ENCODE measurements at places on chromosomes 7 and 10.

- no peak for DNase-seq
These were observed 290.9 kb upstream of the NFE2L3 start for GRCh38 chr7:25861164-25861496.

DNA sequence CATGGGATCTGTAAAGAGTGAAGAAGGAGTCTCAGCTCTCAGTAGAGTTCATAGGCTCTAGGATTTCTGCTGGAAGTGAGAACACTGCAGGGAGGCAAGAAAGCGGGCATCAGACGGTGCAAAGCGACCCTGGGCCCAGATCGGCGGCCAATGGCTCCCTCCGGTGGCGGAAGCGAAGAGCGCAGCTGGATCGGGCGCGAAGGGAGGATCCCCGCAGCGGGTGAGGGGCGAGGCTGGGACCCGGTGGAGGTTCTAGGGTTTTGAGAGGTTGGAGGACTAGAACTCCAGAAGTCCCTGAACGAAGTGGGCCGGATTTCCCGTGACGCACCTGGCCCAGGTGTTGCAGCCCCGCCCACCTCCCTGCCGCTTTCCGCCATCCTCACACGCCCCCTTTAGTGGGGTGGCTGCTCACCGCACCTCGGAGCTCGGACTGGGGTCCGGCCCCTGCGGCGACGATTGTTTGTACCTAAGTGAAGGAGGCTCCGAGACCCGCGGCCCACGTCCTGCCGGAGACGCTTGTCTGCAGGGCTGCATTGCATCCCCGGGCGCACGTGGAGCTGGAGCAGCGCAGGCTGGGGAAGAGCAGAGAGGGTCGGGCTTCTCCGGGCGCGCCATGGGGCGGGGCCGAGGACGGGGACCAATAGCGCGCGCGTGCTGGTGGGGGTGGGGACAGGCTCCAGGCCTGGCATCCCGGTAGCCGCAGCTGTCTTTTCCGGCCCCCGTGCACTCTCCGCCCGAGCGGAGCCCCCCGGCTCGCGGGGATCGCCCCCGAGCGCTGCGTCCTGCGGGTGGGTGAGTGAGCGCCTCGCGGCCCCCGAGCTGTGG, at the start of gene SLC12A9:
Gene SLC12A9 (plus strand): TSS at position 666 of the 825 bp plus-strand sequence. CDS start 1,485 bp downstream, outside the sequence.
- peak; percentile 89 for DNase-seq

- DNase-seq: no peak
These were observed 16.7 kb downstream of the P4HA1 start for GRCh38 chr10:73079779-73080541.

GRCh38 chr10:78867555-78867939, 201.2 kb upstream of the ZMIZ1 start:
- no peak for DNase-seq

- peak; percentile 57 for DNase-seq
These were observed 920 bp downstream of the PRLHR start for GRCh38 chr10:118594392-118595063.

DNA sequence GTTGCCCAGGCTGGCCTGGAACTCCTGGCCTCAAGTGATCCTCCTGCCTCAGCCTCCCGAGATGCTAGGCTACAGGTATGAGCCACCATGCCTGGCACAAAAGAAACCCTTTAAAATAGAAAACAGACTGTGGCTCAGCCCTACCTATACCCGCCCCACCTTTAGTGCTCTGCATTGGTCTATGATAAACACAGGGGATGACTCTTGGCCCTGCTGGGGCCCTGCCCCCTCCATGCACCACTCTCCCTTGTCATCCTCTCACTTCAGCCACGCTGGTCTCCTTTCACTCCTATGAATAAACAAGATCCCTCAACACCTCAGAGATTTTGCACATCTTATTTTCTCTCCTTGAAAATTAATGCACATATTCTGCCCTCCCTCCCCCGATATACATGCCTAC, 251.4 kb upstream of the KLF14 start:
- DNase-seq: no peak

- peak; percentile 98 for DNase-seq
These were observed 91.5 kb downstream of the ARID5B start for GRCh38 chr10:61992671-61993668.

DNA sequence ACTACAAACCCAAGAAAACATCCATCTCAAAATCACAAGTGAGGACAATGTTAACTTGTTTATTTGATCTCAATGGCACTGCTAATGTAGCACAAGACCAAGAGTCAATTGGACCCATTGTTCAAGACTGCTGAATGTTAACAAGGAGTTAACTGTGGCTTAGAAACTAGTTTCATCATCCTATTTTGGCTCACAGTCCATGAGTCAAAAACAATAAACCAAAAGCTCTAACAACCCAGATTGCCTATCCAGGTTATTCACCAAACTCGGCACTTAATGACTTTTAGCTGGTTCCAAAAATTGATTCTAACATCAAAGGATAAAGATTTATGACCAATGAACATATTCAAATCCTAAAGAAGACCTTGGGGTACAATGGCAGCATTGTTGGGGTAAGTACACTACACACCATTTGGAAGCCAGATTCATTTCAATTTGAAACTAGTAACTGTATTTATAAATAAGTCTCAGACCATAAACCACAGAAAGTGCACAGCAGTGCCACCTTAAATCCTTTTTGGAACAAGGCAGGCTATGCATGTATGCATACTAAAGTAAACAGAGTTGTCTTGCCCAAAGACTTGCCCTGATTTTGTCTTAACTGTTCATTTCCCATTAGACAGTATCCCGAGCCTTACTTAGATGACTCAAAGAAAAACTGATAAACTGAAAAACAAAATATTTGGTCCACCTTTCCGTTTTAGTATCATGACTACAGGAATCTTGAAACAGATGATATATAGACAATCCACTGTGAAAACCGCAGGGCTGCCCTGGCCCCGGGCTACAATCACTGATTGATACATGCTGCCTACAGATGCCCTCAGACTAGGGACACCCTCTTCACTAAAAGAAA, 84.5 kb downstream of the SRPK2 start:
- DNase-seq: peak; percentile 61

DNA sequence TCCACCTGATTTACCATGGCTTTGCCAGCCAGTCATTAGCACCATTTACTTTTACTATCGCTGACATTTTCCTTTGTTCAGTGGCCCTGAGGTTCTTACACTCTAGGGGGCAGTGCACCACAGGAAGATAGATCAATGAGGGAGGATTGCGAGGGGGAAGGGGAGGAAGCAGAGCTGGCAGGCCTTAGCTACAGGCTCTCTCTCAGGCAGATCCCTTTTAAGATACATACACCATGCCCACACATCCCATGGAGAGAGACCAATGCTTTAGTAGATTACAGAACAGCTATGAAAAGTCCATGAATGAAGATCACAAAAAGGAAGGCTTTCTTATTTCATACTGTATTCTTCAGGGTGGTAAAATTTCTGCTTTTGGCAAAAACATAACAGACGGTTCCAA, 47.4 kb downstream of the DENND11 start:
- DNase-seq: peak; percentile 82

- no peak for DNase-seq
These were observed 8.0 kb upstream of the PKD1L1 start for GRCh38 chr7:47956220-47956619.

DNA sequence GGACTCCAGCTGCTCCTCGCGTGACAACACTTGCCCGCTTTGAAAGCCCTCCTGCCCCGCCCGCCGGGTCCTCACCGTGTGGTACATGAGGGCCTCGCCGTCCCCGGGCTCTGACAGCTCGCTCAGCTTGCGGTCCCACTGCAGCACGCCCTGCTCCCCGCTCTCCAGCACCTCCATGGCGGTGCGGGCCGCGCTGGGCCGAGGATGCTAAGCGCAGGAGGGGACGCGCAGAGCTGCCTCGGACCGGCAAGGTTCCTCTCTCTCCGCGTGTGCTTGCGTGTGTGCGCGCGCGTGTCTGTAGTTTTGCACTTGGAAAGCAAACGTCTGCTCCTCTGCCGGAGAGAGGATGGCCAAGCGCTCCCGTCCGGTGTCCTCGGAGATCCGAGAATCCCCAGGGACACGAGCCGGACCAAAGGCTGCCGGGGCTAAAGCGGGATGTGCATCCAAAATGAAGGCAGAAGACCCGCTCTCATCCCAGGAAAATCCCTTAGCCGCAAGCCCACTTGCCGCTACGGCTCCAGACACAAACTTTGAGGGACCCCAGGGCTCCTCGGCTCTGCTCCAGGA, at the start of gene CREB3L2:
Gene CREB3L2 (minus strand): TSS at position 558 of the 567 bp plus-strand sequence. CDS start 381 bp downstream, at position 177.
- DNase-seq: peak; percentile 70

GRCh38 chr7:76513817-76514799, 3.8 kb downstream of the UPK3B start:
- no peak for DNase-seq

DNA sequence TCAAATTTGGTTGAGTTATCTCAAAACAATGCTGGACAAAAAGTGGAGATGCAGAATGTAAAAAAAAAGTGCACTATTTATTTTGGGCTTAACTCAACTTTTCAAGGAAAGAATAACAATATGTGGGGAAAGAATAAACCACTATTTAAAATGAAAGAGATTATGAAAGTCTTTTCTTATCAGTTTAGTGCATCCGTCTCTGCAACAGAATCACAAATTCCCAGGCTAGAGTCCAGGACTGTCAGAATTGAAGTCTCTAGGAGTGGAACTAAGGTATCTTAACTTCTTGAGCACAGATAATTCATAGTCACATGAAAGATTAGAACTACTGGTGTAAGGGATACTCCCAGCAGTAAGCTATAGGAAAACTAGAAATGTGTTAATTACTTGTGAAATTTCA, 1200.3 kb upstream of the LRRN3 start:
- peak; percentile 11 for DNase-seq

GRCh38 chr7:150524018-150524417, 9.3 kb downstream of the GIMAP7 start:
- DNase-seq: no peak

DNA sequence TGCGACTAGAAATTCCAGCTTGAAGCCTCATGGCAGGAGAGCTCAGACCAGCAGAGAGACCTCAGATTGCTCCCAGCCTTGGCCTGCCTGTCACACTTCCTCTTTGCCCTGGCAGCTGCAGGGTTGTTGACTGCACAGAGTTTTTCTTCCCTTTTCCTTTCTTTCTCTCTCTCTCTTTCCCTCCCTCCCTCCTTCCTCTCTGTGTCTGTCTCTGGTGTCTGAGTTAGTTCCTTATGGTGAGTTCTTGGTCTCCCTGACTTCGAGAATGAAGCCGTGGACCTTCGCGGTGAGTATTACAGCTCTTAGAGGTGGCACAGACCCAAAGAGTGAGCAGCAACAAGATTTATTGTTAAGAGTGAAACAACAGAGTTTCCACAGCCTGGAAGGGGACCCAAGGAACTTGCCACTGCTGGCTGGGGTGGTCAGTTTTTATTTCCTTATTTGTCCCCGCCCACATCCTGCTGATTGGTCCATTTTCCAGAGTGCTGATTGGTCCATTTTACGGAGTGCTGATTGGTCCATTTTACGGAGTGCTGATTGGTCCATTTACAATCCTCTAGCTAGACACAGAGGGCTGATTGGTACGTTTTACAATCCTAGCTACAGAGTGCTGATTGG, 266.3 kb downstream of the RPS24 start:
- no peak for DNase-seq

DNA sequence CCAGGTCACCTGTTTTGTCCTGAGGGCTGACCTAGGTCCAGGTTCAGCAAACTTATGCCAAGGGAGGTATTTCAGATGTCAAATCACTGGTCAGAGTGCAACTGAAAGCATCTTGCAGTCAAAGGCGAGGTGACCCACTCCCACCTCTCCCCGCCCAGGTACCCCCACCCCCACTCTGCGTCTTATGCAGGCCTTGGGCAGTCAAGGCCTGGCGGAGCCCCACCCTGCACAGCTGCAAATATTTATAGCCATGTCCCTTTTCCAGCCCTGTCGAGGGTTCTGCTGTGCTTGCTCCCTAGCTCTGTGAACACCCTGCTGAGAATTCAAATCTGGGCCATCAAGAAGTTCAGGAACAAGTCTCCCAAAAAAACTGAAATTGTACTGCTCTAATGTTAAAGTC, 40.6 kb upstream of the BMPR1A start:
- no peak for DNase-seq

GRCh38 chr10:51162002-51162401, 87.7 kb downstream of the PRKG1 start:
- peak; percentile 48 for DNase-seq

GRCh38 chr7:2872296-2872874, 28.3 kb upstream of the GNA12 start:
- no peak for DNase-seq

GRCh38 chr7:96546426-96546825, 163.2 kb downstream of the SEM1 start:
- no peak for DNase-seq

DNA sequence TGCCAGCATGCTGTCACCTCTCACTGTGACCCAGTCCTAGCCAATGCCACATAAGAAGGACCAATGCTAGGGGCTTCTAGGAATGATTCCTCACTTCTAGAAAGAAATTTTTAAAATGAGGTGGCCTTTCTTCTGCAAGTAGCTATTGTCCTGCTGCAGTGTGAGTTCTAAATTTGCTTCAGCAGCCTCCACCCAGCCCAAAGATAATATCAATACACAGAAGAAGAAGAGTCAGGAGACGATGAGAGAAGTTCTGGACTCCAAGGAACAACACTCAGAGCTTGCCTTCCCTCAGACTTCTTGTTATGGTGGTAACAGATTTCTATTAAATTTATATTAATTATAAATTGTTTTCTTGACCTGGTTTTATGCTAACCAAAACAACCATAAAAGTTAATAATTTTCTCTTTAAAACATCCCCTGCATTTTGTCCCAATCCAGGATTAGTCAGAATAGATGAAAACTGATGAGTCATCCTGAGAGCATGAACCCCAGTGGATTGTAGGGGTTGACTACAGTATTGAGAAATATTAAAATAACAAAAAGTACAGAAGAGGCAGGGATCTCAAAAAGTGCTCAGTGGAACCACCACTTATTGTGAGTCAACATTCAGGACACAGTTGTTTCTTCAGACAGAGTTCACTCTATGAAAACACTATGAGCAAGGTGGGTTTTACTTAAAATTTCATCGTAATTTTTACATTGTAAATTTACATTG, 29.6 kb upstream of the AKR1C2 start:
- peak; percentile 86 for DNase-seq

DNA sequence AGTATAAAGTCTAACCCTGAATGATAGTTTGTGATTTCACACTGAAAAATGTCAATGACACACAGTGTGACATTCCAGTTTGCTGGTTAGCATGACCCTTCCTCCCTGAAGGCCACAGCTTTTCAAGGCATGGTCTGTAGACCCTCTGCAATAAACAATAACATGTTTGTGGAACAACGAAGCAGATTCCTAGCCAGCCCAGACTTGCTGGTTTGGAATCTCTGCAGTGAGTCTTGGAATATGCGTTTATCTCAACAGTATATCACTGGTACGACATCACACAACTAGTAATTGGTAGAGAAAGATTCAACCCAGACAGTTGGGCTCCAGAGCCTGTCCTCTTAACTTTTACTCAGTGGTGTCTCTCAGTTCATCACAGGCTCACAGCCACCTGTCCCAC, 23.7 kb upstream of the DUSP5 start:
- no peak for DNase-seq

GRCh38 chr10:46267132-46267985, 19.4 kb upstream of the ANTXRL start:
- DNase-seq: no peak

- DNase-seq: peak; percentile 51
These were observed 33.4 kb downstream of the RHOBTB1 start for GRCh38 chr10:60910543-60910942.

Data from fibroblast of pulmonary artery (primary cell).